Left ventricle myocardium inferior (tissue), 1 donor: ENCODE measurements at places on chromosomes 7 and 10. TPM values are rescaled to one million over a fixed set of nuclear protein-coding genes. Genes with fewer than 3 reads are reported as not detected.

DNA sequence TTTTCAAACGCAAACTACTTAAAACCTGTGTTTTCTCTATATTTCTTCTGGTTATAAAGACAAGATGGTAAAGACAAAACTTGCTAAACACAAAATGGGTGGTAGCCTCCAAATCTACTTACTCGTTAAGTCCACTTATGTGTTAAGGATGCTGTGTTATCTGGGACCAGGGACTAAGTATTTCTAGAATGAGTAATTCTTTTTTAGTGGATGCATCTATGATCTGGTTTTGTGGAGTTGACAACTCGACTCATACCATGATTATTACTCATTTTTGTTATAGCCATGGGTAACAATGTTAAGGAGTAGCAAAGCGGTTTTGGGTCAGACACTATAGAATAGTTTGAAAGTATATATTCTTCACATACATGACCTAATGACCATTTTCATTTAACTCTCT lies 239.5 kb upstream of the FOXP2 start:
- no peak for DNase-seq

DNA sequence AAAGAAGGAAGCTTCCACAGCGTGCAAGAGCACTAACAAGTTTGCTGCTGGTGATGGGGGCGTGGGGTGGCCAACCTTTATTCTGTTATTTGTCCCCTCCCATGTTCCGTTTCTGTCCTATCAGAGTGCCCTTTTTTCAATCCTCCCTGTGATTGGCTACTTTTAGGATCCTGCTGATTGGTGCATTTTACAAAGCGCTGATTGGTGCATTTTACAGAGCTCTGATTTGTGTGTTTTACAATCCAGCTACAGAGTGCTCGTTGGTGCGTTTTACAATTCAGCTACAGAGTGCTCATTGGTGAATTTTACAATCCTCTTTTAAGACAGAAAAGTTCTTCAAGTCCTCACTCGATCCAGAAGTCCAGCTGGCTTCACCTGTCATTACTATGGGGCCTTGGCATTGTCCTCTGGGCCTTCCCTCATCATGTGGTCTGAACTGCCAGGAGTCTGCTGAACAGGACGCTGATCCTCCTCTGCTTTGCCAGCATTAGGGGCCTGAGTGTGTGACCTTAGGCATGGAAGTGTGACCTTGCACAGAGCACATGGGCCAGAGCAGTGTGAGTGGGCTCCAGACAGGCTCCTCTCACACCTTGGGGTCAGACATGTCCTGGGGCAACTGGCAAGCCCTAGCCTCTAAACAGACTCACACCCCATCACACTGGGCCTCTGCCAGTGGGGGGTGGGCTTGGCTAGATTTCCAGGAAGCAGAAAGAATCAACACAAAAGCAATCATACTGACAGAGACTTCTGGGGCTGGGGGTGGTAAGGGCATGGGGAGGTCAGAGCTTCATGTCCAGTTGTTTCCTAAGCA lies 167.4 kb downstream of the PTPN20 start:
- DNase-seq: no peak

- no peak for DNase-seq
Observed at GRCh38 chr7:144854839-144855424, 19.1 kb upstream of the TPK1 start.

DNA sequence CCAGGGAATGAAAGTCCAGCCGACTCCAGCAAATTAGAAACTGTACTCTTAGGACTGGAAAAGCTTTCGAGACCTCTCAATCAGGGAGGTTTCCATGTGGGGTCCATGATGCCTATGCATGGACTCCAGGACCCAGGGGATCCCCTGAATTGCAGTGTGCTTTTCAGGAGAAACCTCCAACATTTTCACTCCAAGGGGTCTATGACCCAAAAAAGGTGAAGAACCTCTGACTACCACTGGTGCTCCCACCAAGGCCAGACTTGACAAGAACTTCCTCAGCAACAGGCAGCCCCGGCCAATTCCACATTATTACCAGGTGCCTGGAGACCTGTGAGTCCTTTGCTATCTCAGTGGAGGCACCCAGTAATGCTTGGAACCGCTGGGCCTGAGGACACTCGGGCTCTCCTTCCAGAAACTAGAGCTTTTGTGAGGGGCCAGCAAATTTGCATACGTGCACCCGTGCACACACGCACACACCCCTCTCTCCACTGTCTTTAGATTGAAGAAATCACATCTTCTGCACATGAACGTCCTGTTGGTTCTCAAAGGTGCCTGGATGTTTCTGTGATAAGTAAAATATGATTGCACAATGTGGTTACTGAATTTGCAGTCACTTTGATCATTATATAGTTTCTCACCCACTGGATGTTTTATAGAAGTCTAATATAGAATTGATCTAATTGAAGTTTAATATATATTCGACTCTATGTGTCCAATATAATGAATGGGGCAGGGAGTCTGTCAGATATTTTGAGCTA lies 54.7 kb downstream of the SYPL1 start:
- DNase-seq: no peak

DNA sequence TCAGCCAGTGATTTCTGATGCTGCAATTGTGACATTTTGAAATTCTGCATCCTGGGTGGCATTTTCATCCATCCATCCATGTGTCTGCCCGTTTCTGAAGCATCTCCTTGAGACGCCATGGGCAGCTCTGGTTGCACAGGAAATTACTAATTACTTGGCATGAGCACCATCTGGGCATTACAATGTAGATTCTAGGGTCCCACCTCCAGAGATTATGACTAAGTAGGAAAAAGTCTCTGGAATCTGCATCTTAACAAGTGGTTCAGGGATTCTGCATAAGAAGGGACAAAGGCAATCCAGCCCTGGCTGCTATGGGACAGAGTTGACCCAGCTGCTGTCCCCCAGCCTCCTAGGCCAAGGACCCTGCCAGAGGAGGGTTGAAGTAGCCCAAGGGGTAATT lies 65.3 kb downstream of the CUZD1 start:
- DNase-seq: no peak

GRCh38 chr10:22894714-22895113 lies 33.1 kb upstream of the ARMC3 start:
- DNase-seq: no peak

DNA sequence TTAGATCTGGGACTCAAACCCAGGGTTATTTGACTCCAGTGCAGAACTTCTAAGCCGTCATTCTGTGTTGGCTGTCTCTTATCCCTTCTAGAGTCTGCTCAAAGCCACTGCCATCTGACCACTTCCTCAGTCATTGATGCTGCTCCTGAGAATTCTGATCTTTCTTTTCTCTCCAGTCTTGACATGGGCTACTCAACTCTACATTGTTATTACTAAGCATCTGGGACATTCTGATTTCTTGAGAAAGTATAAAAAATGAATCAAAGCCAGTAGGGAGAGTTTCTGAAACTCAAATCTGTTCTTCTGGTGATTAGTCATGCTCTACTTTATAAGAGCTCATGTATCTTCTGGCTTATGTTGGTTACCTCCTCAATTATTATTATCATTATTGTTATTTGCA lies 48.7 kb downstream of the ANK3 start:
- DNase-seq: no peak

DNA sequence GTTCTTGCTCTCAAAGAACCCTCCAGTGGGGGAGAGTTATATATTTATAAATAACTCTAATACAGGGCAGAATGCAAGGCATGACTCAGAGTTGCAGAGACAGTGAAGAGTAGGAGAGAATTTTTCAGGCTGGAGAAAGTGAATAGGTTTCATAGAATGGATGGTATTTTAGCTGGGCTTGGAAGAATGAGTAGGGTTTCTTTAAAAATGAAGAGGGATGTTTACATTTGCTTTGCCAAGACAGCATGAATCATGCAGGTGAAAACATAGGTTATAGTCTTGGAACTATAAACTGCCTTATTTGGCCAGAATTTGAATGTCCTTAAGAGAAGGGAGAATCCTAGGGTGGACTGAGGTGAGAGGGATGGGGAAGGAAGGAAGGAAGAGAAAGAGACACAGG lies 124.8 kb downstream of the CPED1 start:
- DNase-seq: no peak

GRCh38 chr7:116045532-116045931 lies 15.0 kb upstream of the TFEC start:
- DNase-seq: no peak

- DNase-seq: no peak
Observed at GRCh38 chr7:158488181-158488971, 99.2 kb downstream of the PTPRN2 start.

DNA sequence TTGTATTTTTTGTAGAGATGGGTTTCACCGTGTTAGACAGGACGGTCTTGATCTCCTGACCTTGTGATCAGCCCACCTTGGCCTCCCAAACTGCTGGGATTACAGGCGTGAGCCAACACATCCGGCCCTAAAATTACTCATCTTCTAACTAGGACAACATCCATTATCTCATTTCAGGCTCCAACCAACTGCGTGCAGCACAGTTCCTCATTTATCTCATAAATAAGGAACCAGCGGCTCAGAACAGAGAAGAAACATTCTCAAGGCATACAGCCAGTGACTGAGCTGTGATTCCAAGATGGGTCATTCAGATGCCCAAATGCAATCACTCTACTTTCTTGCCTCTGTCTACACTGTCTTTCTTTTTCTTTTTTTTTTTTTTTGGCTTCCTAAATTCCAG lies 356.1 kb downstream of the ELMO1 start:
- DNase-seq: no peak

DNA sequence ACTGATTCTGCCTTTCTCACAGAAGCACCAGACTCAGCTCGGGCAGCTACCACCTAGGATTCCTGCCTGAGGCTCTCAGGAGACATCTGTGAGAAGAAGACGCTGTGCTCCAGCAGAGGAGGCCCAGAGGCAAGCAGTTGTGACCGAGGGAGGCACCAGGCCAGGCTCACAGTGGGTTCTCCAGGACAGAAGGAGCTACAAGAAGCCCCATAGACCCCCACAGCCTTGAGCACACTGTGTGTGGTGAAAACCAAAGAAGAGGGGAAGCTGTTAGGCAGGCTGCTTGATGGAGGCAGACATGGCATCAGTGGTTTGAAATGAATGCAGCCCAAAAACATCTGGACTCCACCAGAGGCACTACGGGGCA lies 198.8 kb downstream of the GRID1 start:
- no peak for DNase-seq

Gene OR9A2
- total RNA-seq: not detected

DNA sequence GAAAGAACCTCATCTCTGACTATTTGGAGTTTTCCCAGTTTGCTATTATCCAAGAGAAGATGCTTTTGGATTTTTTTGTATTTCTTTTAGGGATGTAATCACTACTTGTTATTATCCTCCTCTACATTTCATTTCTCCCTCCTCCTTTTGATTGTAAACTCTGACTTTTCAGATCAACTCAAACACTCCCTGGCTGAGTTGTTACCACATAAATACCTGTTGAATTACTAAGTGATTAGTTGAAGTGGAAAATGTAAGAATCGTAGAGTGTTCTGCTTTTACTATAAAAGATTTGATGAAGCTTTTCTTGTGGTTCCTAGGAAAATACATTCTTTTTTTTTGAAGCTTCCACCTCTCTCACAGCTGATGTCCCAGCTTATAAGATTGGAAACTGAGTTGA lies 164.1 kb upstream of the C1GALT1 start:
- no peak for DNase-seq

Gene MRLN
- not detected for total RNA-seq

DNA sequence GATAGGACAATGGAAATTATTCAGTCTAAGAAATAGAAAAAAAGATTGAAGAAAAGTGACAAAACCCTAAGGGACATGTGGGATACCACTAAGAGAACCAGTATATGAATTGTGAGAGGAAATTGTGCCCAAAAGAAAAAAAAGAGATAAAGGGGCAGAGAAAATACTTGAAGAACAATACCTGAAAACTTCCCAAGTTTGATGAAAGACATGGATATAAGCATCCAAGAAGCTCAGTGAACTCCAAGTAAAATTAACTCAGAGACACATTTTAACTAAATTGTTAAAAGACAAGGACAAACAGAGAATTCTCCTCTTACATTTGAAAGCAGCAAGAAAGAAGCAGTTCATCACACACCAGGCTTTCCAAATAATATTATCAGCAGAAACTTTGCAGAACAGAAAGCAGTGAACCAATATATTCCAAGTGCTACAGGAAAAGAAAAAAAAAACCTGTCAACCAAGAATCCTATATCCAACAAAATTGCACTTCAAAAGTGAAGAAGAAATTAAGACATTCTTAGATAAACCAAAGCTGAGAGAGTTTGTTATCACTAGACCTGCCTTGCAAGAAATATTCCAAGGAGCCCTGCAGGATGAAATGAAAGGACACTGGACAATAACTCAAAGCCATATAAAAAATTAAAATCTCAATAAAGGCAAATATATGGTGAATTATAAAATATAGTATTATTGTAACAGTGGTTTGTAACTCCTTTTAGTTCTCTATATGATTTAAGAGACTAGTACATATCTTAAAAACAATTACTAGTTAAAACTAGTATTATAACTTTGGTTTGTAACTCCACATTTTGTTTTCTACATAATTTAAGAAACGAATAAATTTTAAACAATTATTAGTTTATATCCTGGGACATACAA lies 470.0 kb downstream of the PTPRN2 start:
- no peak for DNase-seq

GRCh38 chr7:45987521-45988290 lies 66.6 kb upstream of the IGFBP3 start:
- DNase-seq: no peak

DNA sequence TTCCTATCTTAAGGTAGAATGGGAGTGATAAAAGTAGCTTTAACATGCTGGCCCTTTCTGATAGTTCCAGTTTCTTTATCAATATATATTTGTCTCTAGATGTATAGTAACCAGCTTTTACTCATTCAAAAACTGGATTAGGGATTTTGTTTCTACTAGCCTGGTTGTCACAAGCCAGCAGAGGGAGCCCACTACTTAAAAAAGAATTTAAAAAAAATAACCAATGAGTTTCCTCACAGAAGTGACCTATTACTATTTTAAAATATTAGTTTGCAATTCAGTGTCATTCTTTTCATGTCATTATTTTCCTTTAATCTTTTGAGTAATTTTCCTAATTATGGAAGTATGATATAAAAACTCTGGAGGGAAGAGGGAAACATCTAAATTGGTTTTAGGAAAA lies 142.1 kb downstream of the PHTF2 start:
- no peak for DNase-seq

DNA sequence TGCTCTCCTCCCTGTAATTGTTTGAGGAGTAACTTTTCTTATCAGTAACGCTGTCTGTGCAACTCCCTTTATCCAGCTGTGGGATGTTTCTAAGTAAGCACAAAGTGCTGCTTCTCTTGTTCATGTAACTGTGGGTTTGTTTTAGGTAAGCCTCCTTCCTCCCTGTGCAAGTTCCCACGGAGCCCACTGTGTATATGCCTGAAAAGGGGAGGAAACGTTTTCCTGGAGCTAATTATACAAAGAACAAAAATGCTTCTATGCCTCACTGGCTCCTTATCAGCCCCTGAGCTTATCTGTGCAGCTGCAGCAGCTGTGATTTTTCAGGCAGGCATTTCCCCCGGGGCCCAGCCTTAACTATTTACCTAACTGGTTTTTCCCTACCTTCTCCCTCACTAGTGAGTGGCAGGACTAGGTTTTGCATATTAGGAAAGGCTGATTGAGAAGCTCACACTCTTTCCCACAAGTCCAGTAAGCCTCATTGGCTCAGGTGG lies 593.4 kb upstream of the GHITM start:
- peak; percentile 57 for DNase-seq

- DNase-seq: no peak
Observed at GRCh38 chr7:20839987-20840386, 53.3 kb upstream of the SP8 start.

- DNase-seq: no peak
Observed at GRCh38 chr10:126675656-126676438, 5.4 kb upstream of the C10orf90 start.

- DNase-seq: no peak
Observed at GRCh38 chr10:68816796-68817412, 10.4 kb upstream of the STOX1 start.

Gene UMAD1
- 16.4 TPM for total RNA-seq

Gene CFTR
- total RNA-seq: 0.11 TPM
